Karpas-422 (cell line): ENCODE measurements at places on chromosomes 11 and 22. TPM values are rescaled to one million over a fixed set of nuclear protein-coding genes. Genes with fewer than 3 reads are reported as not detected.

- no peak overlapping the region for H3K27ac ChIP-seq
- no peaks in the 10 kb centered on the region for H3K27me3 ChIP-seq
- H3K36me3 ChIP-seq = no peaks in the 10 kb centered on the region
- DNase-seq = no peak
- no peaks in the 10 kb centered on the region for H3K4me1 ChIP-seq
Observed at GRCh38 chr22:47437636-47438035, 675.2 kb downstream of the TBC1D22A start.

DNA sequence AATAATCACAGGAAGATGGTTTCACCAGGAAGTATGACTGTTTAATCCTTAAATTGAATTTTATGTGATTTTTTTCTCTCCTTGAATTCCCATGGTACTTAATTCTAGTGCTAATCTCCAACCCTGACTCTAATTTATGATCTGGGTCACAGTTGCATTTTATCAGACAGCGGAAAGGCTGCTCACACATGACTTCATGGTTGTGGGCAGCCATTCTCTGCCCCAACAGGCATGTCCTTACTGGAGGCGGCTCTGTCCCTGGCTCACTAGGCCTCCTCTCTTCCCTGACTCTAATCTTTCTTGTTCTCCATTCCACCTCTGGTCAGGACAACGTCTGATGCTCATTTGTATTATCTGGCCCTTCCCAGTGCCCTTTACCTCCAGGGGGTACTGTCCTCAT, 184.4 kb downstream of the CHST1 start:
- no peaks in the 10 kb centered on the region for H3K27me3 ChIP-seq
- H3K4me3 ChIP-seq = no peak overlapping the region
- H3K27ac ChIP-seq = no peak overlapping the region
- DNase-seq = no peak
- H3K4me1 ChIP-seq = no peaks in the 10 kb centered on the region

- no peaks in the 10 kb centered on the region for H3K4me1 ChIP-seq
- H3K4me3 ChIP-seq = no peak overlapping the region
- no peak for DNase-seq
- H3K27me3 ChIP-seq = no peaks in the 10 kb centered on the region
Observed at GRCh38 chr11:26769027-26769426, 47.2 kb upstream of the SLC5A12 start.

DNA sequence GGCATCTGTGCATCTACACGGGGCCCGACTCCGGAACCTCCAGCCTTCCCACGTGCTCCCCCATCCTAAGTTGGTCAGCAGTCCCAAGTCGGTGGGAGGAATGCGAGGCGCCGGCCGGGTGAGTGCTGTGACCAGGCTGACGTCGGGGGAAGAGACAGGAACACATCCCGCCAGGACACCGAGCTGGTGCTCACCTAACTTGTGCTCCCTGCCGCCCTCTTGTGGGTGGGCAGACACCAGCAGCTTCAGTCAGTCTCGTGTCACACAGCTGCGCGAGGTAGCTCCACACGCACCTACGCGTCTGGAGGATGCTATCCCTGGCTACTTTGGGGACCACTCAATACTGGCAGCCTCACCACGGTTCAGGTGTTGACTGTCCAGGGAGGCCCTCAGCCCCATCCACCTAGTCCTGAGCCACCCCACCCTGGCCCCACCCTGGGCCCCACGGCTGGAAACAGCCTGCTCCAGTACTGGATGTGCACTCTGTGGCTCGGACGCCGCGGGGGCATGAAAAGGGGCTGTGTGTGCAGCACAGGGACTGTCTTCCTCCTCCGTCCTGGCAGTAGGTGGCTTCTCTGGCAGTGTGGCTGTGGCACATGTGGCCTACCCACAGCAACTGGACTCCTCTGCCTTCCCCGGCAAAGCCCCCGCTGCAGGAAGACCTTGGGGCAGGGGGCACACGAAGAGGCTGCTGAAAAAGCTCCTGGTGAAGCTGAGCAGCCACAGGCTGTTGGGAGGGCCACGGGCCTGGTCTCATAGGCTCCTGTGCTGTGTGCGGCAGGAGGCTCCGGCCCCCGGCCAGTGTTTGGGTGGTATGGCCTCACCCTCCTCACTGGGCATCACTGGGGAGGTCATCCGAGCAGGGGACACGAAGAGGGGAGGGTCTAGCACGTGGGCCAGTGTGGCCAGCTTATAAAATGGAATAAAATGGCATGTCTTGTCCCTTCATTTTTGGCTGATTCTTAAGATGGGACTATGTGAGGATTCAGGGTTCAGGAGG, 11.2 kb upstream of the BID start:
- H3K27ac ChIP-seq = no peak overlapping the region
- H3K4me1 ChIP-seq = peaks cover 15% of the 10 kb centered on the region
- H3K27me3 ChIP-seq = no peaks in the 10 kb centered on the region
- DNase-seq = peak; percentile 91

GRCh38 chr11:128498721-128499245, 88.6 kb downstream of the ETS1 start:
- peaks cover 100% of the 10 kb centered on the region for H3K4me1 ChIP-seq
- peak overlapping the region; percentile 55 for H3K4me3 ChIP-seq
- peak overlapping the region; percentile 93 for H3K27ac ChIP-seq
- H3K36me3 ChIP-seq = 0 out of 2 replicates have a peak, but pooled peaks cover 3% of the 10 kb centered on the region
- no peaks in the 10 kb centered on the region for H3K27me3 ChIP-seq
- no peak for DNase-seq

Gene LMNTD2
- total RNA-seq = 6.2 and 14.3 TPM in 2 replicates

Gene CHRDL2
- total RNA-seq = not detected in 2 replicates

Gene IRF7
- total RNA-seq = 34.6 and 53.5 TPM in 2 replicates

Gene ZP1
- total RNA-seq = not detected in 2 replicates

Gene RAB3IL1
- not detected in 2 replicates for total RNA-seq

Gene NRGN
- total RNA-seq = 0.97 TPM in 1 of 2 replicates, not detected in the other
